Stimulated activated CD8-positive, alpha-beta memory T cell treated with anti-CD3 and anti-CD28 coated beads, Interleukin-4, amount 100 ng/mL, for 1 hour (primary cell): ENCODE measurements at places on chromosomes 11 and 22.

DNA sequence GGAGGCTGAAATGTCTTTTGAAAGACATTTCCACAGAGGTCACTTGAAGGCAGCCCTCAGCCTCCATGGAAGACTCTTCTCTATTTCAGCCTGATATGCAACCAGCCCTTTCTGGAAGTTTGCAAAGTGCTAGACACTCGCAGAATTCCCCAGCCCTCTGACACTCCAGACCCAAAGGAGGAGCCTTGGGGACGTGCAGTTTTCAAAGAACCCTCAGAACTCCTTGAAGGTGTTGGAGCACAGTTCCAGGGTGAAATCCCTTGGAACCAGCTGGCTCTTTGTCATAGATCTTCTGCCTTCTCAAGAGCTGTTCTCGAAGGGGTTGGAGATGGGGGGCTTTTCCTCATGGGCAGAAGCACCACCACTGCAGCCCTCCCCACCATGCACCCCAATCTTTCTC is 19.6 kb downstream of the SPATA19 start:
- no peak for DNase-seq

GRCh38 chr11:57313788-57314135 is 11.0 kb downstream of the TNKS1BP1 start:
- DNase-seq, result no peak

- no peak for DNase-seq
Observed at GRCh38 chr11:95991545-95991944, 67.6 kb upstream of the MTMR2 start.

DNA sequence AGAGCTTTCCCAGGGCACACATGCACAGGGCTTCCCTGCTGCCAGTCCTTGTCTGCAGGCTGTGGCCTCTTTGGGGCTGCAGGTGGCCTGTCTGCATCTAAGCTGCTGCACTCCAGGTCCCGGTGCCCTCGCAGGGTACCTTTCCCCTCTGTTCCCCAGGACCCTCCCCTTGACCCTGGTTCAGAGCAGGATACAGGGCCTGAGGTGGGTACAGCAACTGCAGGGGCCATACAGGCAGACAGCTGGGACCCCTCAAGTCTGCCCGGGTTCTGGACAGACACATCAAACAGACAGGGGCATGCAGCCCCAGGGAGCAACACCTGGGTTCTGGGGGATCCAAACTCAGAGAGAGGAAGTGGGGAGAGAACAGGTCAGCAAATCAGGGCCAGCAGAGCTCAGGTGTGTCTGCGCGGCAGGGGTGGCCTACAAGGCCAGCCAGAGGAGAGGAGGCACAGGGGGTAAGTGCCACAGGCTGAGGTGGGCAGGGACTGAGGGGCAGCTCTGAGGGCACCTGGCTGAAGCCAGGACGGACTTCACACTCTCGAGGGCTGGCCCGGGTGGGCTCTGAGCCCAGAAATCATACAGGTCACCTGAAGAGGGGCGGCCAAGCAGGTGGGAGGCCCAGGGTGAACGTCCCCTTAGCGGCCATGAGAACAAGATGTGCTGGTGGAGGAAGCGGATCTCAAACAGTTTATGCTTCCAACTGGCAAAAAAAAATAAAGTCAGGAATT is 29.9 kb upstream of the COMT start:
- no peak for DNase-seq

- no peak for DNase-seq
Observed at GRCh38 chr11:76729214-76729613, 53.9 kb upstream of the TSKU start.

- peak; percentile 27 for DNase-seq
Observed at GRCh38 chr11:116691771-116692177, 81.0 kb downstream of the BUD13 start.

GRCh38 chr11:91421641-91422040 is 803.0 kb upstream of the FAT3 start:
- DNase-seq, result no peak

- no peak for DNase-seq
Observed at GRCh38 chr11:36035454-36035853, 91.6 kb downstream of the LDLRAD3 start.
